ENCODE measurements at places on chromosomes 5 and 9.

DNA sequence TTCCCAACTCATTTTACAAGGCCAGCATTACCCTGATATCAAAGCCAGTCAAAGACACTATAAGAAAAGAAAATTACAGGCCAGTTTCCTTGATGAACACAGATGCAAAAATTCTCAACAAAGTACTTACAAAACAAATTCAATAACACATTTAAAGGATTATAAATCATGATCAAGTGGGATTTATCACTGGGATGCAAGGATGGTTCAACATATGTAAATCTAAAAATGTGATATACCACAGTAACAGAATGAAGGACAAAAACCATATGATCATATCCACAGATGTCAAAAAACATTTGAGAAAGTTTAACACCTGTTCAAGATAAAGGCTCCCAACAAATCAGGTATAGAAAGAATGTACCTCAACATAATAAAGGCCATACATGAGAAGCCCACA, 130.6 kb downstream of the NDUFS4 start:
- DNase-seq, result no peak

DNA sequence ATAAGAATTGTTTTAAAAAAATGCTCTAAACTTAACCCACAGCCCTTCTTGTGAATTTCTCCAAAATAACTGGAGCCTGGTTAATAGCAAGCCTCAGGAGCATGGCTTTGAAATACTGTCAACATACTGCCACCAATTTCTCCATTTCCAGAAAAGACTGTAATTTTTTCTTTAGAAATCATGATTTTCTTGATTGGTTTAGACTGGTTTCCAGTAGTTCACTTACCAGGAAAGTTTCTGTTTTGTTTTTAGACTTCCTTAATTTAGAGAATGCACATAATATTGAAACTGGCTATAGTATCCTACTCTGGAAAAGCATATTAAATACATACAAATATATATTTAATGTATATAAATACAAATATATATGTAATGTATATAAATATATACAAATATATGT, 4.5 kb upstream of the CD274 start:
- DNase-seq, result no peak

- no peak for DNase-seq
Observed at GRCh38 chr9:134670042-134670525, 28.5 kb downstream of the COL5A1 start.

DNA sequence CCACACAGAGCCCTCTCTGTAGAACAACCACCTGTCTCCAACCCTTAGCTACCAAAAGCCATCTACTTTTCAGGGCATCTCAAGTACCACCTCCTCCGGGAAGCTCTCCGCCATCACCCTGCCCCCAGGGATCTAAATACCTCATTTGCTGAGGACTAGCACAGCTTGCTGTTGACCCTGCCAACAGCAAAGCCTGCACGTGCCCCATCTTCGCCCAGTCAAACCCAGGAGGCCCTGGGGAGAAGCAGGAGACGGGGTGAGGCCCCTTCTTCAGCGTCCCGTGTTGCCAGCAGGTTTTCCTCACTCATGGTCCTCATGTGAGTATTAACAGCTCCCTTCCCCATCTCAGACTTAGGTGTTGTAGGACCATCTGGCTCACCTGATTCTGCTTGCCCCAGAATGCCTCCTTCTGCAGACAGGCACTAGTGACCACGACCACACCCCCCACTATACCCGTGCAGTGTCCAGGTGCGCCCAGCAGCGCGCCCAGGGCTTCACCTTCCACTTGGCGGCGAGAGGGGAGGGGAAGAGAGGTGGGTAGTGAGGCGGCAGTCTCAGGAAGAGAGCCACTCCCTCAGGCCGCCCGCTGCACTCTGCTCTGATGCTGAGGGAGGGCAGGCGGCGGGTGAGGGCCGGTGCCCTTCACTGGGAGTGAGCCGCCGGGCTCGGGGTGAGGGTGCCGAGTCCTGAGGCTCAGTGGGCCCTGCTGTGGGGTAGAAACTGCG, 11.1 kb downstream of the VAV2 start:
- DNase-seq, result no peak

- no peak for DNase-seq
Observed at GRCh38 chr5:9399094-9399493, 146.8 kb downstream of the SEMA5A start.

GRCh38 chr9:129319938-129320481, 141.9 kb upstream of the IER5L start:
- no peak for DNase-seq

- no peak for DNase-seq
Observed at GRCh38 chr5:66967826-66968262, 228.8 kb downstream of the CD180 start.

DNA sequence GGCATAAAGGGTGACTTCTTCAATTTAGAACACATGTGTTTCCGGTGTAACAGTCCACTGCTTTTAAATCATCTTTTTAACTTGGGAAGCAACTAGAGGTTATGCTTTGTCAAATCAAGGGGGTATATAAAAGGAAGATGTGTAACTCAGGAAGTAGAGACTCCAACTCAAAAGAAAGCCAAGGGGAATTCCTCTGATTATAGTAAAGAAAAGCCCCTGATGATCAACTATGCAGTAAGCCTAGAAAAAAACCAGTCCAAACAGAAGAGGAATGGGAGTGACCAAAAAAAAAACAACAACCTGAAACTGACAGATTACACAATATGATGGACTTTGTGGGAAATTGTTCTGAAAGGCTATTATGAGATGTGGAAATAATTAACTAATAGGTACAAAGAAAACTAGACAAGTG, 90.3 kb downstream of the AK8 start:
- DNase-seq, result no peak

DNA sequence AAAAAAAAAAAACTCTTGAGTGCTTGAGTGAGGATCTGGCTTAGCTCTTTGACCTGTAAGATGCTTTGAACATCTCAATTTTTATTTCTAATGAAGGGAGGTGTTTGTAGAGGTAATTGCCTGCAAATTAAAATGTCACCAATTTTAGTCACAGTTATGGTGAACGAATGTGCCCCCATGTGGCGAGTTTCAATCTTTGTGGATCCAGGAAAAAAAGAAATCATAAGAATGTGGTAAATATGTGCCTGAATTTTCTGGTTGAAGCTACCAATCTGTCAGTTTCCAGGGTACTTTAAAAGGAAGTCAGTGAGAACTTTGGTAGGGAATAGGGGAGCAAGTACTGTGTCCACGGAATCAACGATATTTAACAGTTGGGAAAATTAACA, 1772.4 kb upstream of the CDH9 start:
- DNase-seq, result no peak

DNA sequence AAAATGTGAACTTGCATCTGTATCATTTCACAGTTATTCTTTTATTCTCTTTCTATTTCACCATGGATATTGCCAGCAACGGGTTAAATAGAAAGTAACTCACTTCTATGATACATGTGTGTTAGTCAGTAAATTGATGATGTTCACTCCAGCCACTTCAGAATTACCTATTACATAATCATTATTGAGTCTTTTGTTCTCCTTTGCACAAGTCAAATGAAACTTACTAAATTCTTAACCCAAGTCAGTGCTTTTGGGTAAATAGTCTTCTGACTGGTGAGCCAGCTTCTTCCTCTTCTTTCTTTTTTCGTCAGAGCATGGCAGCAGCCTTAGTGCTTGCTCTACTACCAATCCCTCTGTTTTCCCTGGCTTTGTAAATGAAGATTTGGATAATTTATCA, 344.3 kb downstream of the RAB3C start:
- DNase-seq, result no peak

DNA sequence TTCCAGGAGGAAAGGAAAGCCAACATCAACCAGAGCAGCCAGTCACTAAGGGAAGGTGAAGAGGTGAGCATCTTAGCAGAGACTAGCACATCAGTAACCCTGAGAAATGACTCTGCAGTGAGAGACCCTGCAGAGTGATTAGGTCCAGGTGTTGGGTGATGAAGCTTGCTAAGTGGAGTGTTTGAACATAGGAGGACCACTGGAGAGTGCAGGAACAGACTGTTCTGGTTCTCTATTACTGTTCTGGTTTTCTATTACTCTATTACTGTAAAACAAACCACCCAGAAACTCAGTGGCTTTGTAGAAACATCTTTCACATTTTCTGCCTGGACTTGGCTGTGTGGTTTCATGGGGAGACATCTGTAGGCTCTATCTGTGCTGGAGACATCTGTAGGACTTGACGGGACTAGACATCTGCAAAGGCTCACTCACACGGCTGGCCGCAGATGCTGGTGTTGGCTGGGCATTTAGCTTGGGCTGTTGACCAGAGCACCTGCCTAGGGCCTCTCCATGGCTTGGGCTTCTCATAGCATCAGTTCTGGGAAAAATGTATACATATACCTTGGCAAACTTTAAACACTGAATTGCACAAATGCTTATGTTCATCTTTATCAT, 33.4 kb upstream of the SPATA31E1 start:
- DNase-seq, result no peak

GRCh38 chr5:138610918-138611677, 35.9 kb upstream of the HSPA9 start:
- peak; percentile 62 for DNase-seq

DNA sequence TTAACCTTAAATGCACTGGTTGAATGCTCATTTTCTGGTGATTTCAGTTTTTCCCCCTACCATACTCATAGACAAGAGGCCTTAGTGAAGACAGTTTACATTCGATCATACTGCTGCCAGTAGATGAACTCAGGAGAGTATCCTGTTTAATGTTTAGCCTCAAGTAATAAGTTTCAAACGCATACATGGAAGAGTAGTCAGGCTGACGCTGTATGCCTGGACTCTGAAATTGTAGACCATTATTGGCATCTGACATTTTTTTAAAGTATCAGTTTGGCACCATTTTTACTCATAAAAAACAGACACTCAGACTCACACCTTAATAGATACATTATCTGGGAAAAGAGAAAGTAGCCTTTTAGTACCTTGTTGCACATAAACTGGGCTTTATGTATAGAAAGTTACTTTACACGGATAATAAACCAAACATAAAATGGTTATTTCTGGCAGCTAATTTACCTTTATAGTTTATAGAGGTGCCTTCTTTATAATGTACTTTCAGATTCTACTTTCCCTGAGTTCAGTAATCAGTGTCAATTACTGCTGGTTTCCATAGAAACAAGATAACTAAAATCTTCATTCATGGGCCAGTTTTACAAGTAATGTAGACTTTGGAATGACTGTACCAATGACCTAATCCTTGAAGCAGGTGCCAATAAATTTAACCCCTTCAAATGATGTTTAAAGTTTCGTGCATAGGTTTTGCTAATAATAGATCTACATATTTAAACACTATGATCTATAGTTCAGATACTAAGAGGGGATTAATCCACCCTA, 183.8 kb upstream of the ITGA1 start:
- DNase-seq, result no peak

- DNase-seq, result peak; percentile 72
Observed at GRCh38 chr5:78547731-78548615, 100.6 kb downstream of the LHFPL2 start.

DNA sequence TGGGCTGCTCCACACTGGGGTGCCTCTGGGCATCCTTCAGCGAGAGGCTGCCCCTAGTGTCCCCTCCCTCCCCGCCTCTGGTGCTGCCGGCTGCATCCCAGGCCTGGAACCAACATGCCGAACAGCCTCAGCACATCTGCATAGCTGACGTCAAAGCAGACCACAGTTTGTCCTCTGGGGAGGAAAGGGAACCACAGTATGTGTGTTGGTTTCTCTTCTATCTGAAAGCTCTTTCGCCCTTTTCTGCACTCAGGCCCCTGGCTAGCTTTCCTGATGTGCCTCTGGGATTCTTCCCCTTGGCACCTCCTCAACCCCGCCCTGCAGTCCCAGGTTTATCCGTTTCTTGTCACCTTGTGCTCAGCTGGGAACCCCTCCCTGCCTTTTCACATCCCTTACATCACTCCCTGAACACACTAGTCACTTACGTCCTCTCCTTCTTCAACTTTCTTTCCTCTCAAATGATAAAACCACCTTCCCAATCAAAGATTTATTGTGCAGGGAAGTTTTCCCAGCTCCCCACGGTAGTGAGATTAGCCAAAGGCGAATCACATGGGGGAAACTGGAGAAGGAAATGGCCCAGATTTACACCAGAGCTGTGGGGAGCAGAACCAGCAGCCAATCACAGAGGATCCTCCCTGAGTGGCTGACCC, 35.5 kb upstream of the B4GALT1 start:
- no peak for DNase-seq

GRCh38 chr5:170389550-170389892, 354 bp upstream of the KCNMB1 start:
- no peak for DNase-seq

- no peak for DNase-seq
Observed at GRCh38 chr9:83656032-83656680, 33.2 kb downstream of the IDNK start.

- no peak for DNase-seq
Observed at GRCh38 chr5:145110834-145111233, 724.3 kb downstream of the PRELID2 start.

GRCh38 chr5:115289104-115289503, 7.3 kb downstream of the CCDC112 start:
- DNase-seq, result no peak

DNA sequence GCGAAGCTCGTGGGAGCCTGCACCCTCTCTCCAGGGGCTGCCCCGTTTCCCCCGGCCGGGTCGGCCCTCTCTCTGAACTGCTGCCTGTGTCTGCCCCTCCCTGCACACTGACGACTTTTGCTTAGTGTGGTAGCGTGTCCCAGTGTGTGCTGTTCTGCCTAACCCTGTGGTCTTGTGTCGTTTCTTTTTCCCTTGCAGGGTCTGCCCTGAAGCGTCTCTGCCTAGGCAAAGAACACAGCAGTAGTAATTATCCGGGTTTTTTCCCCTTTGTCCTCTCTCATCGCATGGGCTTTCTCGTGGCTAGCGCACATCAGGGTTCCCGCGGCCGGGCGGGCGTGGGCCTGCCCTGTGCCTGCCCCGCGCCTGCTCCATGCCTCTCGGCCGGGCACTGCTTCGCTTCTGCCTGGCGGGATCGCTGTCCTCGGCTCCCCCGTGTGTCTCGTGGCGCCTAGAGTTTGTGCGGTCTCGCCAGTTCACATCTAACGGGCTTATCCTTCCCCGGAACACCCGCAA, 122.7 kb downstream of the WNK2 start:
- DNase-seq, result no peak

- no peak for DNase-seq
Observed at GRCh38 chr9:79524266-79524665, 47.5 kb upstream of the TLE4 start.

GRCh38 chr5:95927927-95928723, 33.5 kb downstream of the ELL2 start:
- no peak for DNase-seq

GRCh38 chr5:1003296-1003937, 5.2 kb upstream of the NKD2 start:
- DNase-seq, result no peak

- no peak for DNase-seq
Observed at GRCh38 chr5:95878417-95879323, 56.1 kb upstream of the GLRX start.

GRCh38 chr5:152864447-152864846, 459.4 kb upstream of the NMUR2 start:
- no peak for DNase-seq

GRCh38 chr5:124771761-124772160, 25.3 kb upstream of the ZNF608 start:
- DNase-seq, result no peak

DNA sequence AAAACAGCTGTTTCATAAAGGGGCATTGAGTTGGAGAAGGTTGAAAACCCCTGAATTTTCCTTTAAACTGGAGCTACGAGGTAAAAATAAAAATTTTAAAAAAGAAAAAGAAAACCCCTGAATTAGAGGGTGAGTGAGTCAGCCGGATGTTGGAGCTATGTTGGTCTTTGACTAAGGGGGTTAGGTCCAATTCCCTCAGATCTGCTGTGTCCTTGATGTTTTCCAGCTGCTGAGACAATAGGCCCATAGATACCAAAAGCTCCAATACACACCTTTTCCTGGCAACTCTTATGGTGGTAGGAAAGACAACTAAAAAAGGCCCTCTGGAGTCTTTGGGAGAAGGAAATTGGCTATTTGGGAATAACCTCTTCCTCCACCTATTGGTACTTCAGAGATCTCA, 79.4 kb upstream of the SAP30L start:
- DNase-seq, result no peak
